Activated T-cell treated with anti-CD3 and anti-CD28 coated beads, Interleukin-2, amount 50 U/mL, for 72 hours (primary cell): ENCODE measurements at places on chromosomes 16 and 17. TPM values are rescaled to one million over a fixed set of nuclear protein-coding genes. Genes with fewer than 3 reads are reported as not detected.

Gene KRTAP4-4
- total RNA-seq, result not detected

Gene QRICH2
- 3.1 TPM for total RNA-seq

Gene CACNA1G
- total RNA-seq, result 0.07 TPM

Gene IL17C
- total RNA-seq, result not detected

Gene RHBDF1
- 0.53 TPM for total RNA-seq

GRCh38 chr17:29085223-29085622 lies 42.3 kb downstream of the PIPOX start:
- no peaks in the 10 kb centered on the region for H3K4me1 ChIP-seq
- peaks cover 6% of the 10 kb centered on the region for H3K36me3 ChIP-seq
- H3K4me3 ChIP-seq, result no peak overlapping the region
- H3K27me3 ChIP-seq, result no peaks in the 10 kb centered on the region

- H3K4me1 ChIP-seq, result peaks cover 19% of the 10 kb centered on the region
- DNase-seq, result no peak
- H3K27me3 ChIP-seq, result no peaks in the 10 kb centered on the region
- no peak overlapping the region for H3K27ac ChIP-seq
Observed at GRCh38 chr17:62092784-62093183, 27.7 kb upstream of the MED13 start.

GRCh38 chr17:67993153-67993997 lies 2.9 kb downstream of the C17orf58 start:
- H3K27ac ChIP-seq, result peak overlapping the region; percentile 77
- H3K4me1 ChIP-seq, result peaks cover 35% of the 10 kb centered on the region
- peaks cover 24% of the 10 kb centered on the region for H3K27me3 ChIP-seq
- H3K4me3 ChIP-seq, result peak overlapping the region; percentile 92
- peaks cover 13% of the 10 kb centered on the region for H3K36me3 ChIP-seq
- DNase-seq, result peak; percentile 79

DNA sequence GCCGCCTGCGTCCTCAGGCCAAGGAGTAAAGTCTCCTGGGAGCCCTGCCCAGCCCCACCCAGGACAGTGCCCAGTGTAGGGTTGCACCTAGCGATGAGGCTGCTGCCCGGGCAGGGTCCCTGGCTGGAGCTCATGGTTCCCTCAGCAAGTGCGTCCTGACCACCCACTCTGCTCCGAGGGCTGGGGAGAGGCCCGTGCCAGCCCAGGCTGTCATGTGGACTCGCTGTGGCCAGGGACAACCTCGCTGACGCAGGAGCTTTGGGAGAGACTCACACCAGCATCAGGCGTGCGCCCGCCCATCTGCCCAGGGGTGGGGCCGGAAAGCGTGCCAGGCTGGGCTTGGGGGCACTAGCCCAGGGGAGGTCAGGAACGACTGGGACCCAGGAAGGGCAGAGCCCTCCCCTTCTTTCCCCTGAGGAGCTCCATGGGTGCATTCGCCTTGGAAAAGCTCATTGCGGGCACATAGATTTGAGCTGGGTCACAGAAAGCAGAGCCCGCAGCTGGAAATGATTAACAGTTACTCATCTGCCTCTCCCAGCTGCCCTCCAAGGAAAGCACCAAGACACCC lies 19.7 kb downstream of the DPEP1 start:
- H3K4me1 ChIP-seq, result no peaks in the 10 kb centered on the region
- DNase-seq, result no peak
- no peak overlapping the region for H3K27ac ChIP-seq
- H3K4me3 ChIP-seq, result no peak overlapping the region
- no peaks in the 10 kb centered on the region for H3K27me3 ChIP-seq

DNA sequence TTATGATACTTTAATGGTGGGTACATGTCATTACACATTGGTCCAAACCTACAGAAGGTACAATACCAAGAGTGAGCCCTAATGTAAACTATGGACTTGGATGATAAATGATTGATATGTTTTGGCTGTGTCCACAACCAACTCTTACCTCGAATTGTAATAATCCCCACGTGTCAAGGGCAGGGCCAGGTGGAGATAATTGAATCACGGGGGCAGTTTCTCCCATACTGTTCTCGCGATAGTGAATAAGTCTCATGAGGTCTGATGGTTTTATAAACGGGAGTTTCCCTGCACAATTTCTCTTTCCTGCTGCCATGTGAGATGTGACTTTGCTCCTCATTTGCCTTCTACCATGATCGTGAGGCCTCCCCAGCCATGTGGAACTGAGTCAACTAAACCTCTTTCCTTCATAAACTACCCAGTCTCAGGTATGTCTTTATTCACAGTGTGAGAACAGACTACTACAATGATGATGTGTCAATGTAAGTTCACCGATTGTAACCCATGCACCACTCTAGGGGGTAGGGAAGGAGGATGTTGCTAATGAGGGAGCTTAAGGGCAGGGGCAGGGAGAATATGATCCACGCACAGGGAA lies 7.0 kb upstream of the METTL22 start:
- no peak overlapping the region for H3K4me3 ChIP-seq
- H3K4me1 ChIP-seq, result no peaks in the 10 kb centered on the region
- no peaks in the 10 kb centered on the region for H3K36me3 ChIP-seq
- DNase-seq, result no peak
- H3K27ac ChIP-seq, result no peak overlapping the region

- no peak overlapping the region for H3K27ac ChIP-seq
- H3K36me3 ChIP-seq, result no peaks in the 10 kb centered on the region
- no peak for DNase-seq
- H3K27me3 ChIP-seq, result peaks cover 48% of the 10 kb centered on the region
- peaks cover 5% of the 10 kb centered on the region for H3K4me1 ChIP-seq
Observed at GRCh38 chr17:61420052-61420451, 20.4 kb downstream of the TBX2 start.

- H3K27me3 ChIP-seq, result no peaks in the 10 kb centered on the region
- peaks cover 17% of the 10 kb centered on the region for H3K36me3 ChIP-seq
- peaks cover 63% of the 10 kb centered on the region for H3K4me1 ChIP-seq
- peak overlapping the region; percentile 96 for H3K27ac ChIP-seq
Observed at GRCh38 chr17:82272495-82273326, 789 bp downstream of the CSNK1D start.

DNA sequence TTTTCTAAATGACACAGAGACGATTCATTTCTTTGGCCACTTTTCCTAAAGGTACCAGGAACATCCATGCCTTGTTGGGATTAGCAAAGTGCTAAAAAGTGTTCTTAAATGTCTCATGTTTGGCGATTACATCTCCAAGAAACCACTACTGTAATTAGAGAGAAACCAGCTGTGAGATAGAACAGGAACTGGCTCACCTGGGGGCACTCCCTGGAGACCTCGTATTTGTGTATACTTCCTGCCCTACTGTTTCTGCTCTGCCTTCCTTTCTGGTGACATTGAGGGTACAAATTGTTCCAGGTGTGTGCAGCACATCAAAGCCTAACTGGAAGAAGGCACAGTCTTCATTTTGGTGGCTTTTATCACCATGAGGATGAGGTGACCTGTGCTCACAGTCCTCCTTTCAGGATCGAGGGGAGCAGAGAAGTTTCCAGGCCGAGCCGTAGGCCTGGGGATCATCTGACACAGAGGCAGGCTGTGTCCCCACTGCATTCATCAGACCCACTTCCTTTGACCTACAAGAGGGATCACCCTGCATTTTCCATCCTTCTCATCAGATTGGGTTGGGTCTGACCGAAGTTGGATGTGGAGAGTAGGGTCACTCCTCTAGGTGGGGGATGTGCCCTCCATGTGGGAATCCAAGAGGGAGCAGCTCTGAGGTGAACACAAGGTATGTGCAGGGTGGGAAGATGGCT lies 23.7 kb downstream of the CCL4 start:
- H3K27ac ChIP-seq, result no peak overlapping the region
- peaks cover 67% of the 10 kb centered on the region for H3K27me3 ChIP-seq
- no peak overlapping the region for H3K4me3 ChIP-seq
- DNase-seq, result no peak
